Stimulated activated CD4-positive, alpha-beta T cell treated with anti-CD3 and anti-CD28 coated beads, Interleukin-15, amount 100 ng/mL, for 24 hours (primary cell): ENCODE measurements at places on chromosomes 1 and 21.

- no peak for DNase-seq
Measured at GRCh38 chr1:118979754-118980575, 8.2 kb downstream of the TBX15 start.

GRCh38 chr21:25831300-25831960 is 96.7 kb downstream of the GABPA start:
- DNase-seq, result no peak

DNA sequence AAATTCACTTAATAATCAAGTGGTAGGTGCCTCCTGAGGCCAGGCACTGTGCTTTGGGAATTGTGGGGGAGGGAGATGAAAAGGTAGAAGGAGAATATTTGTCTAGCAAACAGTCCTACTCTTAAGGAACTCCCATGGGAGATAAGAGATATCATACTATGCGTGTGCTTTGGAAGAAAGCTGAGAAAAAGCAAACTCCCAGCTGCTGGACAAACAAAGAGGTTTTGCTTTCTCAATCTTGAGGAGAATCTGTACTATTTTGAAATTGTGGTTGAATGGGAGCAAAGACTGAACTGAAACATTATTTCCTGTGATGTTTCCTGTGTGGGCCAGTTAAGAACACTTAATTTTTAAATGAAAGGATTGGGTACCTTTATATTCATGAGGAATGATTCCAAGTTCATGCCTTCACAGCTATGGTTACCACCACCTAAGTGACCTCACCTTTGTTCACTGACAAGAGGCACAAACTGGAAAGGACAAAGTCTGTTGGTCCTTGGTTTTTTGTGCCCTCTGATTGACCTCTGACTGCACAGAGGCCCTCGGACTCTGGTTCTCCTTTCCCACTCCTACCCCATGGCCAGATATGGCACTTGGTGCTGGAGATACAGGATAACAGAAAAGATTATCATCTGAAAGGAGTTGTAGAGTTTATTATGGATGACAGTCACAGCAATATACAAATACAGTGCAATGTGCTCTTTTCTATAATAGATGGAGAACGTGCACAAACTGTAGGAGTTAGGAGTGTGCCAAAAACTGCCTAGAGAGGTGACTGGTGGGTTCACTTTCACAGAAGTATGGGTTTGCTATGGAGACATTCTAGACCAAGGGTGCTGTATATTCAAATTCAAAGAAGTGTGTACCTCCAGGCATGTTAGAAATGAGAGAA is 1.6 kb downstream of the CD53 start:
- DNase-seq, result no peak

GRCh38 chr1:8026153-8026975 is at the start of gene ERRFI1:
Gene ERRFI1, minus strand, starts transcription at chr1:8026309. Its CDS starts 10,690 bp downstream, at chr1:8015619.
- peak; percentile 91 for DNase-seq

GRCh38 chr21:42317826-42318746 is 2.9 kb upstream of the TFF3 start:
- no peak for DNase-seq

GRCh38 chr1:38848071-38848470 is 11.5 kb downstream of the RRAGC start:
- DNase-seq, result no peak

DNA sequence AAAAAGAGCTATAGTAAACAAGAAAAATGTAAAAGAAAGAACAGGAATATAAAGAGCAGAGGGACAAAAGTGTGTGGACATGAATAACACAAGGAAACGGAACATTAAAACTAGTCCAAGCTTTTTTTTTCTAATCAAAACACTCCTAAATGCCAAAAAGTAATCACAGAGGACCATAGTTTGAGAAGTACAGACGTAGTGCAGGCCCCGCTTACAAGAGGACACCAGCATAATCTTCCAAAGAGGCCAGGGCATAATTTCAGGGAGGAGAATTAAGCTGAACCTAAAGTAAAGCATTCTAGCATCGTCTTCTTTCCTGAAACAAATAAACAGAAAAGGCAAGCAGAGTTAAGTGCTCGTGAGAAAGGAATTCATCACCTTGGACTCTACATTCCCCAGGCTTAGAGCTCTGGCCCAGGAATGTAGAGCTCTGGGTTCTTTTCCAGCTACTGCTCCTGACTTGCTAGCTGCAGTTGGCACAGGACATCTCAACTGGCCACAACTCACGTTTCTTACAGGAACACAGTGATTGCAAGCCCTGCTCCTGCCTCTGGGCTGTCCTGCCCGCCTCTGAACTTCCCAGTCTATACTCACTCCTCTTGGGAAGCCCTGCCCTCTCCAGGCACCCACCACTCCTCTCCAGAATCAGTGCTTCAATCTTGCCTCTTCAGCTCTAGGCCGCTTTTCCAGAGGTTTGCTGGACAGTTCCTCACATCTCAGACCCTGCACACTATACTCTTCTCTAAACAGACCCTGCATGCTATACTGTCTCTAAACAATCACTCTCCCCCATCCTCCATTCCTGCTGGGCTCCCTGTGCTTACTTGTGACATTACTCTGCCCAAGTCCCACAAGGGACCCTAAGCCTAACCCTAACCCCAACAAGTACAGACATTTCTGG is 9.8 kb downstream of the RGS8 start:
- DNase-seq, result no peak

DNA sequence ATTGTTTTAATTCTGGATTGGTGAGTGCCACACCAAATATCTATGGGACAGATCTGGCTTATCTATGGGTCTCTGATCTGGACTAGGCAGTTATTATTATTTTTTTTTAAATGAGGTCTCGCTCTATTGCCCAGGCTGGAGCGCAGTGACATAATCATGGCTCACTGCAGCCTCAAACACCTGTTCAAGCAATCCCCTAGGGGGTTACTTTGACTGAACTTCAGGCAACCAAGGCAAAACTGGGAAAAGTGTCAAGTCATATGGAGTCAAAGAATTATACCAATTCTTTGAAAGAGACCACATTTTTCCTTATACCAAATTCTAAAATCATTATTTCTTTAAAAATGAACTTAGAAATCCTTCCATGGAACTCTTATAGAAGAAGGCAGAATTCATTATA is 129.1 kb upstream of the HOOK1 start:
- DNase-seq, result no peak

- no peak for DNase-seq
Measured at GRCh38 chr21:45192332-45192731, 95.4 kb downstream of the POFUT2 start.

- DNase-seq, result no peak
Measured at GRCh38 chr1:30522031-30523004, 201.1 kb downstream of the MATN1 start.

GRCh38 chr1:58773406-58773840 is 10.4 kb downstream of the JUN start:
- no peak for DNase-seq

- no peak for DNase-seq
Measured at GRCh38 chr1:211382182-211382713, 55.6 kb downstream of the TRAF5 start.

- no peak for DNase-seq
Measured at GRCh38 chr1:39288735-39289465, 84.4 kb downstream of the MACF1 start.

DNA sequence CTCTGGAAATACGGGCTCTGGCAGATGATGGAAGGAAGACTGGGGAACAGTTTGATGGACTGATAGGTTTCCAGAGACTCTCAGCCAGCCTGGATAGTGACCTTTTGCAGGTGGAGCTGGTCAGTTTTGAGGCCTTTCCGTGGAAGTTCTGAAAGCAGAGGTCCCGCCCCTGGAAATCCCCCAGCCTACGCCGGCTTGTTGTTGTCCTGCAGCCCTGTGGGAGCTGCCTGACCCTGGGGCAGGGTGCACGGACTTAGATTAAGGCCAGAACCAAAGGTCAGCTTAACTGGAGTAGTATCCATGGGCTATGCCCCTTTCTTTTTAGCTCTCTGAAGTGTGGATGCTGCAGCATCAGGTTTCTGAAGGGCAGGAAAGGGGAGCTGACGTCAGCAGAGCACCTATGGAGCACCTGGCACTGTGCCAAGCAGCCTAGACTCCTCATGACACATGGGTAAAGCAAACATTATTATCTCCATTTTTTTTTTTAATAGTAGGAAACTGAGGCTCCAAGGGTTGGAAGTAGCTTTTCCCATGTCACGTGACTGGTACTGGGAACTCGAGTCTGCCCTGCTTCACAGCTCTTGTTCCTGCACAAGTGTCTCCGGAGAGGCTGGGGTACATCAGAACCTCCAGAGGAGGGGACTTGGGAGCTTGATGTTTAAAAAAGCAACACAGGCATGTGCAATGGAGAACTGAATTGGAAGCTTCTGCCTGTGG is 38.5 kb downstream of the IER5 start:
- no peak for DNase-seq

- DNase-seq, result no peak
Measured at GRCh38 chr21:30733026-30733425, 14.0 kb downstream of the KRTAP21-2 start.

GRCh38 chr1:53732409-53732808 is 6.6 kb downstream of the GLIS1 start:
- no peak for DNase-seq

- DNase-seq, result no peak
Measured at GRCh38 chr1:71203241-71203640, 122.4 kb upstream of the ZRANB2 start.

DNA sequence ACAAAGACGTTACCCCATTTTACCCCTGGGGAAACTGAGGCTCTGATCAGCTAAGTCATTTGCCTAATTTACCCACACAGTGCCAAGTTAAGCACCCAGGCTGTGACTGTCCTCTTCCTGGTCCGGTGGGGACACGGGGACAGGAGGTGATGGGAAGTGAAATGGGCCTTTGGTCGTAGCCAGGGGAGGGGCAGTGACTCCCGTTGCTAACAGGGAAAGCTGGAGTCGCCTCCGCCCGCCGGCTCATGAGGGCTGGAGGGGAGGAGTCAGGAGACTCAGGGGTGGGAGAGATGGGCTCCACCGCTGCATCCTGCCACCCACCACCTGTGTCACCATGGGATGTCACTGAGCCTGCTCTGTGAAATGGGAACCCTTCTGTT is 139.3 kb downstream of the PGBD5 start:
- no peak for DNase-seq

GRCh38 chr1:118335331-118335732 is 150.3 kb upstream of the SPAG17 start:
- no peak for DNase-seq

- no peak for DNase-seq
Measured at GRCh38 chr21:36605426-36605825, 93.5 kb upstream of the SIM2 start.

DNA sequence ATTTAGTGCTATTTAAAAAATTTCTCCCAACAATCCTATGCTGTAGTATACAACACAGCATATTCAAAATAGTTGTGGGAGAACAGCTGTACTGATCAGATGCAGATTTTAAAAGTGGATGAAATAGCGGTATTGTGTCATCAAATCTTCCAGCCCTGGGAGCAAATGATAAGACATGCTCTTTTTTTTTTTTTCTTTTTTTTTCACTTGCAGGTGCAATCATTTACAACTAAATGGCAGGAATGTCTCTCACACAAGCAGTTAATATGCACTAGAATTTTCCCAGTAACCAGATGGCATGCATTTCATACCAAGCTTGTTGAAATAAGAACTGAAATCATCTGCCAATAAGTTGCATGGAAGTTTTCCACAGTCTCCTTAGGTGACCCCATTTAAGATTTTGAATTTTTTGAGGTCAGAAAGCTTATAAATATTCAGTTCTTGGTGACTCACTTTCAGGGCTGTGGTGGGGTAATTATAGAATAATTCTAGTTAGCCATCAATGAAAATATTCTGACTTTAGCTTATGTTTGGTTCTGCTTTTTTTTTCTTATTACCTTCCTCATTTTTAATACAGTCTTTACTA is 623.9 kb upstream of the NR5A2 start:
- no peak for DNase-seq
